ENCODE measurements at places on chromosomes 6 and 20.

DNA sequence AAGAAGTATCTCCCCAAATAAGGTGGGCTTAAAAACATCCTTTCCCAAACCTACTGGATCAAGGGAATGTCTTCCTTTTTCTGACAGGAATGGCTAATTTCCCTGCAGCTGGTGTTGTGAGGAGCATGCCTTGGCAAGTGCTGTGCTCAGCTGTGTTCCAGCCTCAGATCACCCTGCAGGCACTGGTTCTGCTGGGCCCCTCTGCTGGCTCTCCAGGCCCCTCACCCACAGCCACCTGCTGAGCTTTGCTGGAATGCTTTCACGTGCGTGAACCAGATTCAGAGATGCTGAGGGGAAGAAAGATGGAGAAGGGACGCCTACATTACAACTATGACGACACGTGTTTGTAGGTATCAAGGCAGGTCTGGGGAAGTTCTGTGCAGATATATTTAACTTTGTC is 71.3 kb upstream of the FOXC1 start:
- no peak for DNase-seq

- no peak for DNase-seq
These were observed 6.0 kb downstream of the PSMF1 start for GRCh38 chr20:1124421-1124820.

GRCh38 chr6:137150072-137150471 is 23.4 kb downstream of the IL22RA2 start:
- DNase-seq, result no peak

- DNase-seq, result no peak
These were observed 53.6 kb upstream of the BHLHE23 start for GRCh38 chr20:63060057-63060991.

GRCh38 chr6:6749702-6750491 is 161.4 kb downstream of the LY86 start:
- no peak for DNase-seq
